ENCODE measurements at places on chromosomes 1 and 21.

DNA sequence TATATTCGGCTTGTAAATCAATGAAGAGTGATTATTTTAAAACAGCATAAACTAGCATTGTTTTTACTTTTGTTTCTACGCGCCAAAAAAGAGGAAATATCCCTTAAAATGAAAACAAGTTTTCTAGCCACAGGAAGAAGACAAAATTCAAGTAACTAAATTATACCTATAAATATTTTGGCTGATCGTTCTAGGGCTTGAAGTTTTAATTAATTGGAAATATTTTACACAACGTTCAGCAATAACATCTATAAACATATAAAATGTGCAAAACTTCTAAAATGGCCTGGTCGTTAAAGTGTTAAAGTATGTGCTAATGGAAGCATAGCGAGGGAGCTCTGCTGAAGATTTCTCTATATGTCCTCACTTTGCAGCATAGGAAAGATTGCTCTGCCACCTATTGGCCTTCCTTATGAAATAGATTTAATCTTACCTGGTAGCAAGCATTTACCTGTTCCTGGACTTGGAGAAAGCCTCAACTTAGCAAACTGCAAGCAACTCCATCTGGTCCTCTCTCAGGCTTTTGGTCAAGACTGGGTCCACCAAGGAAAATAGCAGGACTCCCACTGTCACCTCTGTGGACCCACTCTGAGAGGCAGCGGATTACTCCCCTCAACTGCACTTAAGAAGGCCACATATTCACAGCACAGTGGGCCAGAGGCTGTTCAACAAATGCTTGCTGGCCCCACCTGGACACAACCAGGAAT, 351.3 kb upstream of the RUNX1 start:
- DNase-seq = peak; percentile 68

DNA sequence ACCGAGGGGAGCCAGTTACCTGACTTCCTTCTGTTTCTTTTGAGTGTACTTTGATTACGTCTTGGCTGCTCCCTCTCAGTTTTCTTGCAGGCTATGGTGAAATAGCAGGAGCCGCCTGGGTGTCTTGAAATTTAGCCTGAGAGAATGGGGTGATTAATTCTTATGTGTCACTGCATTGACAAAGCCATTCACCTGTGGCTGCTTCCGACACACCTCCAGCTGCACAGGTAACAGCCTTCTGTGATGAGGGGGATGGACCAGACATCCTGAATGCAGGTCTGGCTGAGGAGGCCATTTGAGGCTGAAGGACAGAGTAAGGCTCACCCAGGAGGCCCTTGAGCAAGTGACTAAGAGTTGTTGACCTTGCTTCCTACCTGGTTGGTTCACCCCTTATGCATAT, 16.5 kb downstream of the CACNA1E start:
- no peak for DNase-seq

- DNase-seq = no peak
Observed at GRCh38 chr1:121445679-121446078, 260.9 kb downstream of the SRGAP2C start.

GRCh38 chr1:3435666-3436065, 18.8 kb upstream of the ARHGEF16 start:
- no peak for DNase-seq

DNA sequence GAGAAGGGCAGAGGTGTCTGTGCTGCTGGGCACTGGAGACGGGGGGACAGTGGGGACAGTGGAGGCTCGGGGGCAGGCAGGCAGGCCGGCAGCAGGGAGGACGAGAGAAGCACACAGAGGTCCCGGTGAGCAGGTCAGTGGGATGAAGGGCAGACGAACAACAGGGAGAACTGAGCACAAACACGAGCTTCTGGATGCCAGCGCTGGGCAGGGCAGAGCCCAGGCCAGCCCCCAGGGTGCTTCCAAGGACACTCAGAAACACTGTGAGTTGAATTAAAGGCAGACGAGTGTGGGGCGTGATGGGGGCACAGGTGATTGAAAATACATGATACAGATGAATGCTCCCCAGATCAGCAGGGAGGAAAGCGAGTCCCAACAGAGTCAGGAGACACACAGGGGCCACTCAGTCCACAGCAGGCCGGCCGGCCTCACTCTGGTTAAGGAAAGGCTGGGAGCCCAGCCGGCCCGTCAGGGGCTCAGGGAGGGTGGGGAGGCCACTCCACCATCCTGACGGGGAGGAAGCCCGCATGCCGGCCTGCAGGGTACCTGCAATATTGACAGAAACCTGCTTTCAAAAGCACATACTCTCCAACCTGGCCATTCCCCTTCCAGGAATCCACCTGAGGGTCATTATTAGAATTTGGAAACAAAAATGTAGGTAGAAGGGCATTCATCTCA, 14.1 kb downstream of the SLC19A1 start:
- DNase-seq = no peak

GRCh38 chr1:86594284-86594770, 47.4 kb downstream of the CLCA4 start:
- DNase-seq = no peak

DNA sequence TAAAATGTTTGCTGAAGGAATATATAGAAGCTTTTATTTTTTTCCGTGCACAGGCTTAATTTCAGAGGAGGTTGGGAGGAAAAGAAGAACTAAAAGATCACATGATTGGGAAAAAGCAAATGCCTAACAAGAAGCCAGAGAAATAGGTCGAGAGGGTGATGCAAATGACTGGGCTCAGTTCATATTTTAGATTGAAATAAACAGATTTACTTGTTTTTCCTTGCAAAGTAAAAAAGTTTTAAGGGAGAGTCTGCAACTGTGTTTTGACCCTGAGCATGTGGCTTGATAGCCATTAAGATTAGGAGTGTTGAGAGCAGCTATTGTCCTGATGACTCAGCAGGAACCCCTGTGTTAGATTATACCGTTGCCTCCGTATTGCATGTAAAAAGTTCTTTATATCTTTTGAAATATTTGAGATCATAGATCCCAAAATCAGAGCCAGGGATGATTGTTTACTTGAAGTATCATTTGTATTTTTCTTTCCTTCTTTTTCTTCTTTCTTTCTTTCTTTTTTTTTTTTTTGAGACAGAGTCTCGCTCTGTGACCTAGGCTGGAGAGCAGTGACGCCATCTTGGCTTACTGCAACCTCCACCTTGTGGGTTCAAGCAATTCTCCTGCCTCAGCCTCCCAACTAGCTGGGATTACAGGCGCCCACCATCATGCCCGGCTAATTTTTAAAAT, 20.2 kb downstream of the CLIC4 start:
- no peak for DNase-seq
